Stimulated activated CD4-positive, alpha-beta T cell treated with anti-CD3 and anti-CD28 coated beads, Interleukin-12 subunit alpha, Interleukin-12 subunit beta, amount 100 ng/mL, for 48 hours (primary cell): ENCODE measurements at places on chromosomes 4 and X.
A peak's percentile ranks its signal among the peaks of the same experiment; 100 is the strongest.

- no peak for DNase-seq
Measured at GRCh38 chr4:176588436-176588835, 204.3 kb downstream of the VEGFC start.

GRCh38 chr4:139665690-139666529 is at the start of gene MGST2:
Gene MGST2 (plus strand): TSS chr4:139665819. CDS start chr4:139666020, 201 bp downstream.
- peak; percentile 15 for DNase-seq

DNA sequence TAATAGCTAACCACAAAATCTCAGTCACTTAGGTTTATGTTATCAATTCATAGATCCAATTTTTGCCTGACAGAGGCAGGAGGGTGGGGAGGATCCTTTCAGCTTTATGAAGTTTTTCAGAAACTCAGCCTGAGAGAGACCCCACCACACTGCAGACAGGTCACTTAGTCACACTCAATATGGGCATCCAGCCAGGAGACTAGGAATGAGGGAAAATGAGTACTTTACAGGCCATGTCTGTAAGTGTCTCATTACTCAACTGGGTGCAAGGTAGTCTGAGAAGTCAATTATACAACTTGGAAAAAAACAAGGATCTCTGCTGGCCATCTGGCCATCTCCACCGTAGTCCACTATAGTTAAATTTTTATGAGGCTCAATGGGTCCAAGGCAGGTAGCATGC is 365.9 kb downstream of the INPP4B start:
- DNase-seq, result no peak

DNA sequence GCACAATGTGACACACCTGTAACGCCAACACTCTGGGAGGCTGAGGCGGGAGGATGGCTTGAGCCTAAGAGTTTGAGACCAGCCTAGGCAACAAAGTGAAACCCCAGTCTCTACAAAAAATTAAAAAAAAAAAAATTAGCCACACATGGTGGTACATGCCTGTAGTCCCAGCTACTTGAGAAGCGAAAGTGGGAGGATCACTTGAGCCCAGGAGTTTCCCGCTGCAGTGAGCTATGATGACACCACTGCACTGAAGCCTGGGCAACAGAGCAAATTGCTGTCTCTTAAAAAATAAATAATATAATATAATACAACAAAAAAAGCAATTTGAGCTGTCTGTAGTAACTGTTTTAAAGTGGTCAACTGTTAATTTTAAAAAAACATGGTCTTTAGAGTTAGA is 13.2 kb downstream of the SPOCK3 start:
- no peak for DNase-seq

- DNase-seq, result no peak
Measured at GRCh38 chr4:123807866-123808265, 411.3 kb downstream of the SPRY1 start.

GRCh38 chr4:19455850-19456602 is 795.7 kb upstream of the SLIT2 start:
- DNase-seq, result no peak

DNA sequence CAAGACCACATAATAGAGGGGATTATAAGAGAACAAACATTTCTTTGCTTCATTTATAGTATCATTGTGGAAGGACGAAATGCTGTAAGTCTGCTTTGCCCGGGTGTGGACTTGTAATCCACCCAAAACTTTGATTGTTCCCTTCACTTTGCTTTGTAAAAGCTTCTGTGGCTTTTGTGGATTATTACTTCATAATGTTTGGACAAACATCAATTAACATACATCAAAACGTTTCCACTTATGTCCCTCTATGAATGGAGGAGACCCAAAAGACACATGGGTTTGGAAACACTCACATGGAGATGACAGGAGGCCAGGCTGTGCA is 415.4 kb downstream of the SPRY1 start:
- no peak for DNase-seq

DNA sequence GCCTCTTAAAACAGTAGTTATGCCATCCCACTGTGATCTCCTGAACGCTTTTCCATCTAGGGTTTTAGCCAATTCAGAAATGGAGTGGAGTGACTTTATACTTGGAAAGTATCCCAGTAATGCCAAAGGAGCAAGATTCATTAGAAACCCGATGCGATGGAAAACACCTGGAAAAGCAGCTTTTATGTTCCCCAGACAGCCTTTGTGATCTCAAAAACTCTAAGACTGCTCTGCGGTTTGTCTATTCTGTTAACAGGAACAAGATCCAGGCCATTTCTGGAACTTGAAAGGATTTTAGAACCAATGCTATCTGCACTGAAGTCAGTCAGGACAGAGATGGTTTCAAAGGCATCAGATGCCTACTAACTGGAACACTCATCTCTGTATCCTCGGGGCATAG is 145.1 kb downstream of the APBB2 start:
- no peak for DNase-seq

- DNase-seq, result no peak
Measured at GRCh38 chr4:54958236-54958635, 167.2 kb downstream of the KDR start.

DNA sequence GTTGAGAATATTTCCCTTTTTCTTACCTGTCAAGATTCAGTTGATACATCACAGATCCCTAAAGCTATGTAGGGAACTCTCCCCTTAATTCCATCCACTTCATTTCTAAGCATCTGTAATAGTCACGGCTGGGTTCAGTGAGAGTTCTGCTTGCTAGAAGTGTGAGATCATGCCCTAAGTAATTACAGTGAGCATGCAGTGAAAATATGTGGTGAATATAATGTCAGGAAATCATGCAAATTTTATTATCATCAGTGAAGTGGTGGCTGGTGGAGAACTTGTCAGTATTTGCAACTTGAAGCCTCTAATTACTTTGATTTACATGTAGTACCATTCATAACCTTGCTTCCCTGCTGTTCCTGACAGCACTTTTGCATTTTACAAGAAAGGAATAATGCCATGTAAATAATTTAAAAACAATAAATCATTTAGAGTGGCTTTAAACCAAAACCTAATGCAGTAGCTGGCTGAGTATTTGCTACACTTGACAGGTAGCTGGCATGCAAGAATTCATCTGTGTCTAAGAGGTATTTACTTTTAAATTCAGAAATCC is 28.3 kb upstream of the CFAP299 start:
- DNase-seq, result no peak

GRCh38 chr4:109414938-109415337 is 18.7 kb upstream of the SEC24B start:
- no peak for DNase-seq

DNA sequence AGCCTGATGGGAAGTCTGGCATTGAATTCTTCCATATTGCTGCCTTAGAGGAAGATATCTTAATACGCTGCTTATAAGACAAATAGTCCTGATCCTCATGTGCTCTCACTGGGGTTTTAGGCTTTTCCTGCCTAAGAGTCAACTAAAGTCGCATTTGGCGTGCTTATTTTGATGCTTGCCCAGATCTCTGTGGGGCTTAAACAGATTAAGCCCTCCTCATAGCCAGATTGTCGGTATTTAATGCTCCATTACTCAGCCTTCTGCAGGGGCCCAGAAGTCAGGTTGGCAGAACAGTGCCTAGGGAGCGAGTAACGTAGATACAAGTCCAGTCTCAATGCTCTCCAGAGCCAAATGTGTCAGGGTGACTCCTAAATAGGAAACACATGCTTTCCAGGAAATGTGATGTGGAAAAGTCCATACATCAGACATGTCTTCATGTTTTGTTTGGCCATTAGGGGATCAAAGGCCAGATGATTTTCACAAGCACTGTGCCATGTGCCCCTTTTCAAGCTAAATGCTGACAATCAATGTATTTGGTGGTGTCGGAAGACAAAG is 262.8 kb downstream of the PRDM5 start:
- no peak for DNase-seq

- no peak for DNase-seq
Measured at GRCh38 chr4:38562751-38563198, 101.2 kb upstream of the KLF3 start.
